C1 segment of cervical spinal cord (tissue), 14 donors: ENCODE measurements at places on chromosomes 11 and 22.

DNA sequence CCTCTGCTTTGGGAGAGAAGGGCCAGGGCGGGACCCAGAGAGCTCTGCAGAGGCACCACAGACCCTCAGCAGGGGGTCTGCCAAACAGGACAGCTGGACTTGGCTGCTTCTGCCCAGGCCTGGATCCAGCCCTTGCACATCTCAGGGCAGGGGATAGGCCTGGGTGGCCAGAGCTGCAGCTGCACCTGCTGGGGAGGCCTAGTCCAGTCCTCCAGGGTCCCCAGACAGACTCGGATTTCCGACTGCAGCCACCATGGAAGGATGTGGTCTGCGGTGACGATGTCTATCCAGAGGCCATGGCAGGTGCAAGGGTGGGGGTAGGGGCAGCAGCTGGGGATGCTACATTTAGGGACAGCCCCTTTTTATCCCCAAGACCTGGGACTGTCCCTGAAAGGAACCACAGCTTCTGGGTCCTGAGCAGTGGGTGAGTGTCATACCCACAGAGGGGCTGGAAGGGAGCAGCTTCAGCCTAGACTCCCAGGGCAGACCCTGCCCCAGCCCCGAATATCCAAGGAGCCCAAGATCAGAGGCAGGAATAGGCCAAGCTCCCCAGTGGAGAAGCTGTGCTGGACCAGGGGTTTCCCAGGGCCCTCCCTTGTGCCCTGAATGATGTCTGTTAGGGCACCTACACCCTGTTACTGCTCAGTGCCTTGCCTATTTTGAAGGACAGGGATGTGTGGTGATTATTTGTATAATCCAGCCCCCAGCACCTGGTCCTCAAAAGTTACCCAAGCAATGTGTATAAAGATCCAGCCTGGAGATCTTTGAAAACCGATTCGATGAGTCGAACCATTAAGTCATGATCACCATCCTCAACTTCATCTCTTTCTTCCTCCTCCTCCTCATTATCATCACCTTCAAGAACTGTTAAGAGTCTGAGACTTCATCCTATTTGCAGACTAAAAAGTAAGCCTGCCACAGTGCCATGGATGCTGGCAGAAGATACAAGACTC is 2.5 kb upstream of the IGLL5 start:
- DNase-seq: no peak

DNA sequence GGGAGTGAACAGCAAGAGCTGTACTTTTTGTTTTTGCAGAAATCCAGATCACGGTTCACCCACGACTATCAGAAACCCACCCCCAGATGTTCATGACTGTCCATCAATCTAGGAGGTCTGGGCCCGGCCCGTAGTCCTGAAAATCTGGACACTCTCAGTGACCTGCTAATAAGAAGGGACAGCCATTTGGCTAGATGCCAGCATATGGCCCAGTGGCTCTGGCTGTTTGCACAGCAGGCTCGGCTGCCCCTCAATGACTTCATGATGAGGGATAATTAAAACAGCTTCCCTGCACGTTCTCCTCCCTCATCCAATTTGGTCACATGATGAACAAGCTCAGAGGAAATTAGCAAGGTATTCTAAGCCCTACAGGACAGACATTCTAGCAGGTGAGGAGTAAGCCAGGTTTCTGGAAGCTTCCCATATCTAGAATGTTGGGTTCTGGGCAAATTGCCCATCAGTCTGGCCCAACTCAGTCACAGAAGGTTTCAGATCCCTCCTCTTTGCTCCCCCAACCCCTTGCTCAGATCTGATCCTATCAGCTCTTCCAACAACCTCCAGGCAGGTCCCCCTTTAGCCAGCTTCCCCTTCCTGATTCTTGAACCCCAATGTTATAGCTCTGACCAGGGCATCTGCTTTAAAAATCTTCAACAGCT is 397.3 kb downstream of the SHANK2 start:
- peak; percentile 5 for DNase-seq

DNA sequence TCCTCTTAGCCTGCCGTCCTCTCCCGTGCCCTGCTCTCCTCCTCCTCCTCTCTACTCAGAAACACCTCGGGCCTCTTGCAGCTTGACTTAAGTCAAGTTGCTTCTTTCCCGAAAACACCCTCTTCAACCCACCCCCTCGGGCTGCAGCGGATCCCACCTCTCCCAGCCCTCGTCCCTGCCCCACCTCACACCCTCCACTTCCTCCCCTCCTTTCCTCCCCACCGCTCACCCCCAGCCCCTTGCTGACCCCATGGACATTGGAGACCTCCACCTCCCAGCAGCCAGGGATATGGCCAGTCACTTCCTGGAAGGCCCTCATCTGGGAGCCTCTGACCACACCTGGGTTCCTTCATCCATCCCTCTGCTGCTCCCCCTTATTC is 8.5 kb upstream of the CYTH4 start:
- DNase-seq: no peak

- DNase-seq: no peak
Observed at GRCh38 chr22:23745791-23746190, 5.1 kb downstream of the ZNF70 start.

- no peak for DNase-seq
Observed at GRCh38 chr11:65353900-65354264, 669 bp upstream of the TIGD3 start.

DNA sequence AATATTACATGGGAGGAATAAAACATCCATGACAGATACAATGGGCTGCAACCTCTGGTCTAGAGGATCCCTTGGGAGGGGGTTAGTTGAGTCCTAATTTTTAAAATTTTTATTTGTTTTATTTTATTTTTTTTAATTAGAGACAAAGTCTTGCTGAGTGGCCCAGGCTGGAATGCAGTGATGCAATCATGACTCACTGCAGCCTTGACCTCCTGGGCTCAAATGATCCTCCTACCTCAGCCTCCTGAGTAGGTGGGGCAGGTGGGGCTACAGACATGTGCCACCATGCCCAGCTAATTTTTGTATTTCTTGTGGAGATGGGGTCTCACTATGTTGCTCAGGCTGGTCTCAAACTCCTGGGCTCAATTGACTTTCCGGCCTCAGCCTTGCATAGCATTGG is 43.1 kb downstream of the FDX1 start:
- no peak for DNase-seq

DNA sequence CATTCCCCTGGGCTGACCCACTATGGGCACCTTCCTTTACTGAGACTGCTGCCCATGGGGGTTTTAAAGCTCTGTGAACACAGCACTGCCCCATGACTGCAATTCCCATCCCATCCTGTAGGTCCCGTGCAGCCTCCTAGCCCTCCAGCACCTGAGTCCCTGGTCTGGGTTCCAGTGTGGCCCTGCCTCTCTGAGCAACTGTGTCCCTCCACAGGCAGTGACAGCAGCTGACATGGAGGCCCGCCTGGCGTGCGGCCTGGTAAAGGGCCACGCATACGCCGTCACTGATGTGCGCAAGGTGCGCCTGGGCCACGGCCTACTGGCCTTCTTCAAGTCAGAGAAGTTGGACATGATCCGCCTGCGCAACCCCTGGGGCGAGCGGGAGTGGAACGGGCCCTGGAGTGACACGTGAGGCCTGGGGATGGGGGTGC is 12.6 kb downstream of the OMP start:
- DNase-seq: no peak

- peak; percentile 67 for DNase-seq
Observed at GRCh38 chr11:107928767-107929507, 689 bp downstream of the RAB39A start.

DNA sequence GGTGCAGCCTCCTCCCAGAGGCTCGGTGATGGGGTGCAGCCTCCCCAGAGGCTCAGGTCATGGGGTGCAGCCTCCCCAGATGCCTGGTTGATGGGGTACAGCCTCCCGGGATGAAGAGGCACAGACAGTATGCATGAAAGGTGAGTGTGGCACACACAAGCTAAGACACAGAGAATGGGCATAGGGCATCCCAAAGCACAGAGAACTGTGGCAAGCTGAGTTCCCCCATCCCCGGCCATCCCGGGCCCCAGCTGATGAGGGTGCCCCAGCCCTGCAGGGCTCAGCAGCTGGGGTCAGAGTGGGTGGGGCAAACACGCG is 4.8 kb upstream of the SYT8 start:
- DNase-seq: no peak

DNA sequence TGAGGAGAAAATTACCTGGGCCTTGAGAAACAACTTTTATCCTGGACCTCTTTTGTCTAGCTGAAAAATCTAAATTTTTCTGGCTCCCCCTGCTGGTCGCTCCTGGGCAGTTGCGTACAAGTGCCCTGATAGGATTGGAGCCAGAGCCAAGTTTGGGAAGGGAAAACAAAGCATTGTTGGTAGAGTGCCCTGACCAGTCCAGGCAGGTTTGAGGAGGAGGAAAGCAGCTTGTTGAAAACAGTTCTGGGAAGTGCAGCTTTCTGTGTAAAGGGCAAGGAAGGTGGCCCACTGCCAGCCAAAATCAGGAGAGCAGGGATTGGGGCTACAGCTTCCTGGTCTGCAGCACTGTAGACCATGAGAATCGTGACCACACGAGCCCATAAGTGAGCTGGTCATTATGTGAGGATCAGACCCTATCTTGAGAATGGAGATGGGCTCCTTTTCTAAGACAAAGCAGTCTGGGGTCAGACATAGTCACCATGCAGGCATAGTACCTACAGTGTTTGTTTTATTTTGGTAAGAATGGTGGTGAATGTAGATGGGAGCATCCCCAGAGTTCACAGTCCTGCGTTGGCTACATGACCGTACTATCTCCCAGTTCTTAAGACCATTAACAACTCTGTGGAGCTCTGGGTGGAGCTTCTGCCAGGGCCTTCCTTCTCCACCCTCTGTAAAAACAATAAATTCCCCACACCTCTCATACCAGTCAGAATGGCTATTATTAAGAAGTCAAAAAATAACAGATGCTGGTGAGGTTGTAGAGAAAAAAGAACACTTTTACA is 21.3 kb upstream of the PIK3IP1 start:
- DNase-seq: peak; percentile 59

DNA sequence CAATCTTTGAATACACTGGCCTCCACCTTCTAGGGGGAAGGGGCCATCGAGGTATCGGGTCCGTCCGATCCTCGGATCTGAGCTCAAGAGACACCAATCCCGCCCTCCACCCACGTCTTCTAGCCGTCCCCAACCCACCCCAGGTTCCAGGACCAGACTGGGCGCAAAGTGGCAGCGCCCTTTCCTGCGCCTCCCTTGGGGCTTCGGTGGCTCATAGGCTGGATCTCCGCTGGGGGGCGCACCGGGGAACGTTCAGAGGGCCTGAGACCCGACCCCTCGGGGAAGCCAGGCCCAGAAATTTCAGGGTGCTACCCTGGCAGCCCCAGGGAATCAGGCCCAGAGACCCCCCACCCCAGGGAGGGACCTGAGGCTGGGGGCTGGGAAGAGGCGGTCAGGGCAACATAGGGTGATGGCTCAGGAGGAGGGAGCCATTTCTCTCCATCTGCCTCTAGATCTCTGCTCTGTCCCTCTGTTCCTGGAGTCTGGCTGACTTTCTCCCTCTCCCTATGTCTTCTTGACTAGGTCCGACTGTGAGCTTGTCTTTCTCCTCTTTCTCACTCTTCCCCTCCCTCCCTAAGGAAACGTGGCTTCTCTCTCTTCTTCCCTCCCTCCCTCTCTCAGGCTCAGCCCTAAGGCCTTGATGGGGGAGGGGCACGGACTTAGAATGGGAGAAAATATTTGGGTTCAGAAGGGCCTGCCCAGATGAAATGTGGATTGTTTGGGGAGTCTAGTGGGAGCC is 1.1 kb downstream of the CREB3L1 start:
- no peak for DNase-seq

- DNase-seq: no peak
Observed at GRCh38 chr22:40714499-40715337, 35.4 kb downstream of the MCHR1 start.
